Thoracic aorta (tissue), 2 donors: ENCODE measurements at places on chromosomes 2 and 18.

DNA sequence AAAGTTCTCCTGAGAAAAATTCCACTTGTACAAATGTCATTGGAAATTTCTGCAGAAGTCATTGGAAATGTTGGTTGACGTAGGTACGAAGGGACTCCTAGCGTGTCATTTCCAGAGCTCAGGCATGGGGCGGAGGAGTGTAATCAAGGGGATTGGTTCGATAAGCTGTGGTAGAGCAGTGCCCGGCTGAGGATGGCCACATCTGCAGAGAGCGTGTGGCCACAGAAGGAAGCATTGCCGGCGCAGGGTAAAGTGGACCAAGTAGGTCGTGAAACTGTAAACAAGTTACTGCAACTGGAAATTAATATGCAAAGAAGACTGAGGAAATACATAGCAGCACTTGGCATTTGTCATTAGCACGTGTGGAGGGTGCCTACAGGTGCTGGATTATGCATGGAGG lies 101.8 kb downstream of the DGKD start:
- DNase-seq: no peak
- no peaks in the 10 kb centered on the region for H3K4me1 ChIP-seq
- peaks cover 77% of the 10 kb centered on the region for H3K36me3 ChIP-seq
- H3K4me3 ChIP-seq: no peak overlapping the region
- no peak overlapping the region for H3K27ac ChIP-seq
- H3K27me3 ChIP-seq: no peaks in the 10 kb centered on the region

GRCh38 chr2:238132463-238133450 lies 5.7 kb upstream of the KLHL30 start:
- peaks cover 3% of the 10 kb centered on the region for H3K4me1 ChIP-seq
- no peak overlapping the region for H3K27ac ChIP-seq
- no peak overlapping the region for H3K4me3 ChIP-seq

DNA sequence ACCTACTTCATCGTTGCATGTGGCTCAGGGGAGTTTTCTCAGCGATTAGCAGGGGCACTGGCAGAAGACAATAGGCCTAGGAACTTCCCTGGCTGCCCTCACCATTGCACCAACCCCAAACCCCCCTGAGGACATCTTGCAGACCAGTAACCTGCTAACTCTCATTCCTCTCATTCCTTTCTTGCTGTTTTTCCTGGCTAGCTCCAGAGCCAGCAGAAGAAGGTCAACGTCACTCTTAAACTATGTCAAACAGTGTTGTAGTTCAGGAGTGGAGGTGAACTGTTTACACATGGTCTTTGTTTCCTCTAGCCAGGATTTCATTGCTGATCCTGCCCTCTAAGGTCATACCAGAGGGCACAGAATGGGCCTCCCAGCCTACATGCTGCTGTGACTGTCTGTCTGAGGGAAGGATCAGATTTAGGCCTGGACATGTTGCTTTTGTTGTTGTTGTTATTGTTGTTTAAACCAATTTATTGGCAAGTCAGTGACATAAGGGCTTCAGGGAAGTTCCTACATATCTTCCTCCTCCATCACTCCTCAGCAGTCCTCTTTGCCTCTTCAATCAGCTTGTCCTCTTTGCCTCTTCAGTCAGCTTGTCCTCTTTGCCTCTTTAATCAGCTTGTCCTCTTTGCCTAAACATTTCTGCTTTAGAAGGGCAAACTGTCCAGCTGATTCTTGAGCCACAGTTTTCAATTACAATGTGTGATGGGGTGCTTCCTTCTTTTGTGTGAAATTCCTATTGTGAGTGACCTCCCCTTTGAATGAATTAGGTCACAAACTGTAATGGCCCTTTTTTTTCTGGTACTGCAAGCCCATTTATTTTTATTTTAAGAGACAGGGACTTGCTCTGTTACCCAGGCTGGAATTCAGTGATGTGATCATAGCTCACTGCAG lies 471.9 kb upstream of the TNP1 start:
- H3K4me1 ChIP-seq: peaks cover 46% of the 10 kb centered on the region
- H3K4me3 ChIP-seq: no peak overlapping the region
- peak overlapping the region; percentile 18 for H3K27ac ChIP-seq
- H3K27me3 ChIP-seq: no peaks in the 10 kb centered on the region

- no peak for DNase-seq
- no peaks in the 10 kb centered on the region for H3K4me1 ChIP-seq
- no peak overlapping the region for H3K27ac ChIP-seq
- peaks cover 8% of the 10 kb centered on the region for H3K36me3 ChIP-seq
Observed at GRCh38 chr18:47893047-47893446, 37.4 kb downstream of the SMAD2 start.

DNA sequence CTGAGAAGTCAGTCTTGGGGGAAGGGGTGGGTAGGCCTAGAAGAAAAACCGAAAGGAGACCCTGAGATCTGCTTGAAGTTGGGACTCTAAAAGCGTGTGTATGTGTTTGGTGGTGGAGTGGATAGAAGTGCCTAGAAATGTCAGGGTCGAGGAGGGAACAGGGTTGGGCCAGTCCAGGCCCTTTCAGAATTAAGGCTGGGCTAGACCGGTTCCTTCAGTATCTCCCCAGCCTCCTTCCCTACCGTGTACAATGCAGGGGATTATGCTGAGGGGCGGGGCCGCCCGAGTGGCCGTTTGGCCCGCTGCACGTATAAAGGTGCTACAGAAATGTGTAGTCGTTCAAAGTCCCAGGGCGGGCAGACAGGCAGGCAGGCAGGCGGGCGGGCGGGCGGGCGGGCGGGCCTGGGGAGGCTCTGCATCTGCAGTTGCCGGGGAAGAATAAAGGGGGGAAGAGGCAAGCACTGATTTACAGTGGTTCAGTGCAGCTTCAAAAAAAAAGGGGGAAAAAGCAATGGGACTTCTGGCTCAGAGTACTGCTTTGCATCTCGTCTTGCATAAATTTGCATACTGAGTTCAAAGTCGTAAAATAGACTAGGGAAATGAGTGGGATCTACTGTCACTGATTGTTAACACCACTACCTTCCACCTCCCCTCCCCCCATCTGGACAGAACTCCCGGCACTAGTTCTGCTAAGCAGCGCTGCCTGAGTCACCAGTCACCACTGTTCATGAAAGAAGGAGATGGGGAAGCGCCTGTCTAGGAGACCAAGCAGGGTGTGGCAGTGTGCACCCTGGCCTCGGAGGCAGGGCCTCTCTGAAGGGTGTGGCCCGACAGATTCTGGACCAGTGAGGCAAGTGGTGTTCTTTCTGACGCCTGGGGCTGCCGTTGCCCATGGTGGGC lies 3.6 kb downstream of the IGFBP2 start:
- peak overlapping the region; percentile 90 for H3K4me3 ChIP-seq
- peak overlapping the region; percentile 91 for H3K27ac ChIP-seq
- peaks cover 11% of the 10 kb centered on the region for H3K36me3 ChIP-seq
- peaks cover 56% of the 10 kb centered on the region for H3K4me1 ChIP-seq
- no peak for DNase-seq

DNA sequence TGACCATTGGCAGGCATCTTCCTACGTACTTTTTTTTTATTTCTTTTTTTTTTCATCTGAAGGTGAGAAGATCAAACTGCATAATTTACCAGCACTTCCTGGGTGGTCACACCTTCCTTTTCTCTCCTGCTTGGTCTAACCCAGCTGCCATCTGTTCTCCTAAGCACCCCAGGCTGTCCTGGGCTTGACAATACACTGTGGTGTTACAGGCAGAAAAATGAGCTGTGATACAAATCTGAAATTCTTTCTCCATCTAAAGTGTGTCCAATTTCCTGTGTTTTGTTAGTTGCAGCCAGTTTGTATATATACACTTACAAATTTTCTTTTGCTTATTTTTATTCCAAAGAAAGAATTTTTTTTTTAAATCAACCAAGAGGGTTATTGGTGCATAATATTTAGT lies 786.0 kb upstream of the ZEB2 start:
- DNase-seq: no peak
- H3K4me1 ChIP-seq: no peaks in the 10 kb centered on the region
- H3K36me3 ChIP-seq: no peaks in the 10 kb centered on the region
- no peak overlapping the region for H3K27ac ChIP-seq
- no peak overlapping the region for H3K4me3 ChIP-seq
- no peaks in the 10 kb centered on the region for H3K27me3 ChIP-seq

DNA sequence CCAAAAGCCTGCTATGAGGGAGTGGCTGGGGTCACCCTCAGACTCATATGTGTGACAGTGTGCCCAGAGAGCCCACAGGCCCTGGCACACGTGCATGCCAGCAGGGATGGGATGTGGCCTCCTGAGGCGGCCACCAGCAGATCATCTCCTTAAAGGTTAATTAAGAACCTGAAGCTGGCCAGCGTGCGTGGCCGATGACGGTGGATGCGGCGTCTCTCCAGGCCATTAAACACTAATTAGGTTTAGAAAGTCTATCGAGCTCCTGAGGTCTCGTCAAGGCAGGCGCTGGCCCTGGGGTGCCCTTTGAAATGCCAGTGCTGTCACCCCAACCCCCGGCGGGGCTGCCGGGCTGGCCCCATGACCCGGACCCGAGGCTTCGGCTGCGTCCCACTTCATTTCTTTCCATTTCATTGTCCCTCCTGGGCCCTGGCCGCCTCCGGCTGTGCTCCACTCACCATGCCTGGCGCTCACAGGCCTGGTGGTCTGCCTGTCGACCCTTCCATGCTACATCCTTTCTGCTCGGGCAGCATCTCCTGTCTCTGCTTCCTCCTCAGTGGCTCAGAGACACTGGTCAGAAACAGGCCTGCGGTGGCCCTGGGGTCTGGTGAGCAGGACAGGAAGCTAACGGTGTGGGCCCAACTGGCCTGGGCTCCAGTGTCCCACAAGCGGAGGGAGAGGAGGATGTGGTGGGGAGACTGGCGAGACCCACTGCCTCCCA lies 228.9 kb downstream of the CELF4 start:
- DNase-seq: no peak
- H3K4me3 ChIP-seq: no peak overlapping the region
- no peaks in the 10 kb centered on the region for H3K36me3 ChIP-seq
- no peaks in the 10 kb centered on the region for H3K4me1 ChIP-seq
- no peak overlapping the region for H3K27ac ChIP-seq

GRCh38 chr18:62720766-62721613 lies 5.6 kb downstream of the PHLPP1 start:
- peaks cover 16% of the 10 kb centered on the region for H3K4me1 ChIP-seq
- H3K27ac ChIP-seq: no peak overlapping the region
- no peak for DNase-seq
- H3K27me3 ChIP-seq: no peaks in the 10 kb centered on the region

DNA sequence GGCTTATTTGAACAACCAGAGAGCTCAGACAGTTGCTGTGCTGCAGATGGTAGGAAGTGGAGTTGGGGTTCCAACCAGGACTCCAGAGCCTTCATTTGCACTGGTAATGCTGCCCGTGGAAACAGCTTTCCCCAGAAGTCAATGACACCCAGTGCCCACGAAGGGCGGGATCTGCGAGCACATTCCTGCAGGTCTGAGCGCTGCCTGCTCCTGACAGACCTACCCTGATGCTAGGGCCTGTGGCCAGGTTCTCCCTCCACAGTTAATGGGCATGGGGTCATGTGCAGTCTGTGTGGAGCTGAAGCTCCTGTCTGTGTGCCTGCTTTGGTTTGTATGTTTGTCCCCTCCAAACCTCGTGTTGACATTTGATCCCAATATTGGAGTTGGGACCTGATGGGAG lies 299.0 kb upstream of the HS6ST1 start:
- no peak overlapping the region for H3K4me3 ChIP-seq
- no peak for DNase-seq
- no peak overlapping the region for H3K27ac ChIP-seq

- H3K4me1 ChIP-seq: no peaks in the 10 kb centered on the region
- H3K27me3 ChIP-seq: no peaks in the 10 kb centered on the region
- DNase-seq: no peak
- no peak overlapping the region for H3K27ac ChIP-seq
Observed at GRCh38 chr2:14937336-14937735, 304.8 kb downstream of the LRATD1 start.

DNA sequence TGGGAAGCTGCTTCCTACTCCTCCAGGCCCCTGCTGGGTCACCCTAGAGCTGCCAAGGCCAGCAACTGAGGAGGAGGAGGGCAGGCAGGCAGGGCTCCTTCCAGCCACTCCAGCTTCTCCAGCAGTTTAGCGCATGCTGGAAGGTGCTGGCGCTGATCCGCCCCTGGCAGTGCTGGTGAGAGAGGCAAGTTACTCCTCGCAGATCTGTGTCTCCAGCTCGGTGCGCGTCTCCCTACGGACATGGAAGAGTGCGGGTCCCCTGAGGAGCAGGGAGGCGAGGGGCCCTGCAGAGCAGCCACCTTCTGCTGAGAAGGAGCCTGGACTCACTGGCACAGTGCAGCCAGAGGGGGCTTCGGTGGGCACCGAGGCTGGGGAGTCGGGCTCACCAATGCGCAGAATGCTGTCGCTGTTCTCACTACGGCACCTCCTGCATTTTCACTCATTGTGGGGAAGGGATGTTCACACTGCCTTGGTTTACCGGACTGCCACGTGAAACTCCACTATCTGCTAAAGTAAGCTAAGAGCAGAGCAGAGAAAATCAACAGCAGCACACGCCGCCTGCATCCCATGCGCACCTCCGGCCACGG lies 206.0 kb downstream of the HDAC4 start:
- DNase-seq: no peak
- H3K27me3 ChIP-seq: no peaks in the 10 kb centered on the region
- H3K4me1 ChIP-seq: no peaks in the 10 kb centered on the region
- no peak overlapping the region for H3K4me3 ChIP-seq

GRCh38 chr18:48216639-48217257 lies 192.4 kb downstream of the ZBTB7C start:
- no peaks in the 10 kb centered on the region for H3K4me1 ChIP-seq
- no peaks in the 10 kb centered on the region for H3K27me3 ChIP-seq
- H3K27ac ChIP-seq: no peak overlapping the region
- DNase-seq: no peak

GRCh38 chr2:73074110-73075069 lies 2.9 kb upstream of the SFXN5 start:
- H3K36me3 ChIP-seq: peaks cover 4% of the 10 kb centered on the region
- H3K4me1 ChIP-seq: peaks cover 17% of the 10 kb centered on the region
- no peak overlapping the region for H3K27ac ChIP-seq
- H3K4me3 ChIP-seq: no peak overlapping the region
- DNase-seq: no peak

- H3K4me3 ChIP-seq: no peak overlapping the region
- no peak overlapping the region for H3K27ac ChIP-seq
- no peaks in the 10 kb centered on the region for H3K36me3 ChIP-seq
- no peak for DNase-seq
- H3K27me3 ChIP-seq: no peaks in the 10 kb centered on the region
Observed at GRCh38 chr2:2234398-2235195, 96.5 kb downstream of the MYT1L start.

GRCh38 chr18:32966141-32966540 lies 193.3 kb upstream of the KLHL14 start:
- no peak for DNase-seq
- H3K27me3 ChIP-seq: no peaks in the 10 kb centered on the region
- no peak overlapping the region for H3K4me3 ChIP-seq
- no peak overlapping the region for H3K27ac ChIP-seq
- H3K36me3 ChIP-seq: no peaks in the 10 kb centered on the region

DNA sequence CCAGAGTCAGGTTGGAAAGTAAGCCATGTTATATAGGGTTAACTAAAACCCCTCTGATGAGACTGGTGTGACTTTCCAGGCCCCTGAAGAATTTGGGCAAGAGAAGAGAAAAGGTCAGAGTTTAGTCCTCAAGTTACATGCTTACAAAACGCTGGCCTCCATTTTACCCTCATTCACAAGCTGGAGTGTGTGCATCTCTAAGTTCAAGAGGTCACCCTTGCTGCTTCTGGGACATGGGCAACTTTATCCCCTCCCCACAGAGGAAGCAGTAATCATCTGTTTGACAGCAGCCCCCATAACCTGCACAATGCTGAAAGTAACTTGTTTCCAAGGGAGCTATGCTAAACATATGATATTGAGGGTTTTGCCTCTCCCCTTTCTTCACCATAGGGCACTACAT lies 85.2 kb upstream of the CCDC195 start:
- H3K4me1 ChIP-seq: no peaks in the 10 kb centered on the region
- peaks cover 21% of the 10 kb centered on the region for H3K36me3 ChIP-seq
- DNase-seq: no peak
- H3K27ac ChIP-seq: no peak overlapping the region

GRCh38 chr2:238370094-238370822 lies 49.9 kb downstream of the TRAF3IP1 start:
- no peak for DNase-seq
- H3K27ac ChIP-seq: no peak overlapping the region
- H3K27me3 ChIP-seq: no peaks in the 10 kb centered on the region
- no peaks in the 10 kb centered on the region for H3K36me3 ChIP-seq
- no peak overlapping the region for H3K4me3 ChIP-seq
